ENCODE measurements at places on chromosomes 5 and 9. TPM values are rescaled to one million over a fixed set of nuclear protein-coding genes. Genes with fewer than 3 reads are reported as not detected.

Gene ANXA1
- 1.7 TPM for total RNA-seq

Gene CDH12
- total RNA-seq = 22.2 TPM

Gene MXD3
- total RNA-seq = 4.0 TPM

Gene PCDHAC1
- 21.7 TPM for total RNA-seq

Gene QRFP
- 1.7 TPM for total RNA-seq

Gene MLANA
- 5.9 TPM for total RNA-seq

Gene SLC25A2
- 0.67 TPM for total RNA-seq

Gene MARVELD2
- 0.22 TPM for total RNA-seq

Gene FRMD3
- 2.0 TPM for total RNA-seq

Gene SIT1
- total RNA-seq = 0.62 TPM

Gene LRRC26
- total RNA-seq = 0.43 TPM

Gene CORO2A
- 1.4 TPM for total RNA-seq

Gene BRD8
- total RNA-seq = 130 TPM

Gene PRELID1
- 118 TPM for total RNA-seq

Gene CEL
- 0.38 TPM for total RNA-seq

Gene SPATA31A1
- not detected for total RNA-seq

Gene SPATA31A3
- total RNA-seq = 0.46 TPM

Gene DOCK2
- 1.2 TPM for total RNA-seq

Gene HABP4
- 22.1 TPM for total RNA-seq

Gene ADAMTS2
- 0.28 TPM for total RNA-seq

Gene NR5A1
- total RNA-seq = 0.34 TPM

Gene AIF1L
- 2.0 TPM for total RNA-seq

Gene SELENOP
- total RNA-seq = 37.0 TPM

Gene CENPK
- total RNA-seq = 5.8 TPM

Gene DOK3
- 2.3 TPM for total RNA-seq

Gene GABRB2
- total RNA-seq = 7.8 TPM

Gene FOXD4
- total RNA-seq = 1.2 TPM

Gene LCN1
- total RNA-seq = not detected

Gene GAS1
- 3.6 TPM for total RNA-seq

Gene C9
- not detected for total RNA-seq

Gene NEUROG1
- total RNA-seq = 0.15 TPM

Gene PPP2CA
- 78.3 TPM for total RNA-seq

Gene WWC1
- 5.6 TPM for total RNA-seq

Gene FAM120AOS
- 33.7 TPM for total RNA-seq

Gene TRIM36
- 0.28 TPM for total RNA-seq

Gene OR1Q1
- not detected for total RNA-seq

Gene PCDHA1
- 0.22 TPM for total RNA-seq

Gene FST
- total RNA-seq = 0.79 TPM
